ENCODE measurements at places on chromosomes 12 and 14.

GRCh38 chr12:46535907-46536306, 163.3 kb upstream of the SLC38A2 start:
- DNase-seq: no peak

DNA sequence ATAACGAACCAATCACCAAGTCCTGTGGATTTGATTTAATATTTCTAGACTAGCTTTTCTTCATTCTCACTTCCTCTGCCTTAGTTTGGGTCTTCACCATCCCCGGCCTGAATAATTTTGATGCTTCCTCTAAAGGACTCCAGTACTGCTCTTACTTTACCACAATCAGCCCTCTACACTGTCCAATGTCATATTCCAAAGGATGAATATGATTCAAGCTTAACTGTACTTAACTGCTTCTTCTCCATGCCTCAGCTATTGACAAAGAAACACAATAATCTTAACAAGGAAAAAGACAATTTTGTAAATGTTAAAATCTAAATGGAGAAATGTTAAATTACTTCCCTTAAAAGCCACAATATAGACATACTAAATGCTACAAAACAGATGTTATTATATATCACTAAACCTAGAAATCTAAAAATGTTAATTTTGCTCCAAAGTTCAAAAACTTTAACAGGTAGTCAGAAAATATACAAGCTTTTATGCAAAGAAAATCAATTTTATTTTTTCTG, 70.2 kb downstream of the STXBP6 start:
- no peak for DNase-seq

DNA sequence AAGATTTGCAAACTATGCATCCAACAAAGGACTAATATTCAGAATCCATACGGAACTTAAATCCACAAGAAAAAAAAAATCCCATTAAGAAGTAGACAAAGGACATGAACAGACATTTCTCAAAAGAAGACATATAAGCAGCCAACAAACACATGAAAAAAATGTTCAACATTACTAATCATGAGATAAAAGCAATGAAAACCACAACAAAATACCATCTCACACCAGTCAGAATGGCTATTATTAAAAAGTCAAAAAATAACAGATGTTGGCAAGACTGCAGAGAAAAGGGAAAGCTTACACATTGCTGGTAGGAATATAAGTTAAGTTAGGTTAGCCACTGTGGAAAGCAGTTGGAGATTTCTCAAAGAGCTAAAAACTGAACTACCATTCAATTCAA, 16.2 kb downstream of the CDK17 start:
- no peak for DNase-seq

DNA sequence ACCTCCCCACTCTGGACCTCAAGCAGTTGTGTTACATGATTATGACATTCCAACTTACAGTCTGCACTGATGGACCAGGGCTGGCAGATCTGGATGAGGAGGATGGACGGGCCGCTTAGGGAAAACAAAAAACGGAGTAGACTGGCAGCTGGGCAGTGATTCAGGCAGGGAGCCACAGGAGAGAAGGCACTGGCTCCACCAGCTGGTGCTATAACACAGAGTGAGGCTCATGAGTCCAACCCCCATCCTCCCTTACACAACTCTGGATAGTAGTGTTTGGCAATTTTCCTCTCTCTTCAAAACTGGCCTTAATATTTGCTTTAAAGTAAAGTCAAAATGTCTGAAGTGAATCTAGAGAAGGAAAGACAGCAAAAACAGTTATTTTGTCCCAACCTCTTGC, 9.7 kb upstream of the RIC8B start:
- DNase-seq: no peak

DNA sequence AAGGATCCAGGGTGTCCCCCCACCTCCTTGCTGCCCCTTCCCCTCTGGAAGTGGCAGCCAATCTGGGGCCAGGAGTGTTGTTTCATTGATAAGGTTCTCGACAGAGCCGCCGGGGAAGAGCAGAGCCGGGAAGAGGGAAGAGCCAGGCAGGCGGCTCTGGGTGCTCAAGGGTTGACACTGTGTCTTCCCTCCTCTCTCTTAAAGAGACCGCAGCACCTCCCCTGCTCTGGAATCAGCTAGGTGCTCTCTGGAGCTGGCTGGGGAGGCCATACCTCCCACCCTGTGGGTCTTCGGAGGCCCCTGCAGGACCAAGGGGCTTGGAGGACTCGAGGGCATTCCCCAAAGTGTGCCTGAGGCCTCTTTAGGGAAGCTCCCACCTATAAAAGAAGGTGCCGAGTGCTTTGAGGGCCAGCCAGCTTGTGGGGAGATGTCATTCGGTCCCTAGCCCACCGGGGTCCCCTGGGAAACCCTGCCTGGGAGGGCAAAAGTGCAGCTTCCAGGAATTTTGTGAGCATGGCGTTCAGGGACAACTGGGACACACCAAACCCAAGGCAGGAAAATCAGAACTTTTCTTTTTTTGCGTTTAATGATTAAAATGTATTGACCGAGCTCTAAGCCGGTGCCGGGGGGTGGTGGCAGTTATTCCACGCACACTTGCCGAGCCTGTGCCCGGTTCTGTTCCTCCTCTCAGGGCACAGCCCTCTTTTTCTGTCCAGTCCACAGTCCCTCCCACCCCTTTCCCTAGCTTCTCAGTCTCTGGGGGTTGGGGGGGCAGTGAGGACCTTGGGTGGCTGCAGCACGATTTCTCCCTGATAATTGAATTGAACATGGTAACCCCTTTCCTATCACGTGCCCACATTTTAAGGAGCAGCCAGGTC, 3.0 kb downstream of the SETD1B start:
- no peak for DNase-seq

GRCh38 chr12:11958221-11959091, 112.3 kb upstream of the BCL2L14 start:
- DNase-seq: peak; percentile 93

DNA sequence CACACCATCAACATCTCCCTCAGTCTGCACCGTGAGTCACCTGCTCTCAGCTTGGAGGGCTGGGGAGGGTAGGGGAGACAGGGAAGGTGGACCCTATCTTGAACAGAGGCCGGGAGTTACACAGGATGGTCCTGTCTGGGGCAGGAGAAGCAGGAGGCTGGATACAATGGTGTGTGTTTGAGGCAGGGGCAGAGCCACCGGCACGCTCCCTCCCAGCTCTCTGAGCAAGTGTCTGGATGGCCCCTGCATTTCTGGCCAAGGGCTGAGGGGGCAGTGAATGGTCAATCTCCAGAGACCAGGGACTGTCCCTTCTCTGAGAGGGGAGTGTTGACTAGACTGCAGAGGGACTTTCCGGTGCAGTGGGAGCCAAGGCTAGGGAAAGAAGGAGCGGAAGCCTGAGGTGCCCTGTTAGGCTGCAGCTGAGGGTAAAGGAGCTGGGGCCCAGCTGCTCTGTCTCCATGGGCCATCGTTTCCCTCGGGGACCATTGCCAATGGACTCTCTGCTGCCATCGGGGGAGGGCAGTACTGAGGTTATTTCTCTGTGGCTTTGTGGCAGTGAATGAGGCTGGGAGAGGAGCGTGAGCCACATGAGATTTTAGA, 1.9 kb downstream of the LRP1-AS start:
- no peak for DNase-seq

GRCh38 chr12:77362509-77363210, 297.3 kb upstream of the E2F7 start:
- no peak for DNase-seq
